ENCODE measurements at places on chromosomes 6 and 20.

DNA sequence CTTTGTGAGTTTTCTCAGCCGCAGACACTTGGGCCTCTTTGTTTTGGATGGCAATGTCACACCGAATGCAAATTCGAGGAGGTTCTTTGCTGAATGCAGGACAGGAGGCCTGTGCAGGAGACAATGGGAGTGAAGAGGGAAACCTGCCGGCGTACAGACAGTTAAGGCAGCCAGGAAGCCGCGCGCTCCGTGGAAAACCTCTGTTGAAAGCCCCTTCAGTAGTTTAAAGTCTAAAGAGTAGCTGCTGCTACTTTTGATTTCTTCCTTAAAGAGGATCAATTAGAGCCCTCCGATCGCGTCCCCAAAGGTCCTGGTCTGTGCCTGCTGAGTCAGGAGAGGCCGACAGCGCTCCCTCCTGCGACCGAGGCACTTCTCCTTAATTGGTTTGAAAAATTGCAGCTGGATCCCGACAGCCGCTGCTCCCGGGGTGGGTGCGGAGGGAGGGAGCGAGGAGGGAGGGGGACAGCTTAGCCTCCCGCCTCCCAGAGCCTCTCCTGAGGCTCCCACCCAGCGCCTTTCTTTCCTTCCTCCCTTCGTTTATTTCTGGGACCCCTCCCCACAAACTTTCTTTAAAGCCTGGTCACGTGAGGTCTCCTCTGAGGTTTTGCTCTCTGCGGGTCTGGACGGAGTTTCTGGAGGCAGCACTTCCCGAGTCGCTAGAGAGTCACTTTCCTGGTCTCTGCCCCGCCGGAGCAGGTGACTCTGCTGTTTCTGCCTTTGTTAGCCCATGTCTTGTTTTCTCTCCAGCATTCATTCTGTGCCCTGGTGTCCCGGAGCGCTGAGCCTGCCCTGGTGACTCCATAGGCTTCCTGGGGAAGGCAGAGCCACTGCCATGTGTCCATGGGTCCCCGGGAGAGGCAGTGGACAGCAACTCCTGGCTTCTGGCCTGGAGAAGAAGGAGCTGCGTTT, 22.3 kb upstream of the RPP40 start:
- no peak for DNase-seq

- no peak for DNase-seq
These were observed 448.6 kb upstream of the CDH4 start for GRCh38 chr20:60803335-60804055.

DNA sequence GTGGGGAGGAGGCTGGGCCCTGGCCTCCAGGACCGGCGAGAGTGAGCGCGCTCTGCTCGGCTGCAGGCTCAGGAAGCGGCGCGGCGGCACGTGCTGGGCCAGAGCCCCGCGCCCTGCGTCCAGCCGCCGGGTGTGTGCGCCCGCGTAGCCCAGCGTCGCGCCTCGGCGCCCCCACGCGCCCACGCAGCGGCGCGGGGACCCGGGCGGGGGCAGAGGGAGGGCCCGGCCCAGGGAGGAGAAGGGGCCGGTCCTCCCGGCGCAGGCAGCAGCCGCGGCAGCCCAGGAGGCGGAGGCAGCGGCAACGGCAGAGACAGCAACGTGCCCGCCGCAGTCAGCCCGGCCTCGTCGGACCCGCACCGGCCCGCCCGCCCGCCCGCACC, at the start of gene EYA2:
Gene EYA2, plus strand, starts transcription at position 265 of the 380 bp plus-strand sequence. CDS start 95,168 bp downstream, outside the sequence.
- DNase-seq = no peak

DNA sequence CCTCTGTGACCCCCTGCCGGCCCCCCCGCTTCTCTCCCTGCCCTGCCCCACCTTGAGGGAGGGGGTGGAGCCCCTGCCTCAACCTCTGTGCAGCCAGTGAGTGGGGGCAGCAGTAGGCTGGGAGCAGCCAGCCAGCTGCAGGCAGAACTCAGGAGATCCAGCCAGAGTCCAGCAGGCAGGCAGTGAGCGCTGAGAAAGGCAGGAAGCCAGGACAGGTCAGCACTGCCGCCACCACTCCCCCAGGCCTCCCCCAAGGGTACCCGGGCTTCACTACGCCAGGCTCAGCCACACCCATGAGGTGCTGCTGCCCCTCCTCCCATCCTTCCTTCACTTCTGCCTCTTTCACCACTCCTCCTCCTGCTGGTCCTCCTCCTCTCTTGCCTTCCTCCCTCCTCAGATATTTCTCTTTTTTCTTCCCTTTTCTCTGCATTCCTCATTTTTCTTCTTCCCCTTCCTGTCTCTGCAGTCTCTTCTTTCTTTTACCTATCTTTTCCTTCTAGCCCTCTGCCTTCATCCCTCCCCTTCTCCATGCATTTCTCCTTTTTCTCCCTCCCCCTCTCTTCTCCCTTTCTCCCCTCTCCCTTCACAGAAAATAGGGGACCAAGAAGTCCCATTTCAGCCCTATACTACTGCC, 11.5 kb downstream of the TMEM63B start:
- no peak for DNase-seq

- DNase-seq = peak; percentile 35
These were observed 18.3 kb downstream of the SLC16A10 start for GRCh38 chr6:111105578-111105977.

DNA sequence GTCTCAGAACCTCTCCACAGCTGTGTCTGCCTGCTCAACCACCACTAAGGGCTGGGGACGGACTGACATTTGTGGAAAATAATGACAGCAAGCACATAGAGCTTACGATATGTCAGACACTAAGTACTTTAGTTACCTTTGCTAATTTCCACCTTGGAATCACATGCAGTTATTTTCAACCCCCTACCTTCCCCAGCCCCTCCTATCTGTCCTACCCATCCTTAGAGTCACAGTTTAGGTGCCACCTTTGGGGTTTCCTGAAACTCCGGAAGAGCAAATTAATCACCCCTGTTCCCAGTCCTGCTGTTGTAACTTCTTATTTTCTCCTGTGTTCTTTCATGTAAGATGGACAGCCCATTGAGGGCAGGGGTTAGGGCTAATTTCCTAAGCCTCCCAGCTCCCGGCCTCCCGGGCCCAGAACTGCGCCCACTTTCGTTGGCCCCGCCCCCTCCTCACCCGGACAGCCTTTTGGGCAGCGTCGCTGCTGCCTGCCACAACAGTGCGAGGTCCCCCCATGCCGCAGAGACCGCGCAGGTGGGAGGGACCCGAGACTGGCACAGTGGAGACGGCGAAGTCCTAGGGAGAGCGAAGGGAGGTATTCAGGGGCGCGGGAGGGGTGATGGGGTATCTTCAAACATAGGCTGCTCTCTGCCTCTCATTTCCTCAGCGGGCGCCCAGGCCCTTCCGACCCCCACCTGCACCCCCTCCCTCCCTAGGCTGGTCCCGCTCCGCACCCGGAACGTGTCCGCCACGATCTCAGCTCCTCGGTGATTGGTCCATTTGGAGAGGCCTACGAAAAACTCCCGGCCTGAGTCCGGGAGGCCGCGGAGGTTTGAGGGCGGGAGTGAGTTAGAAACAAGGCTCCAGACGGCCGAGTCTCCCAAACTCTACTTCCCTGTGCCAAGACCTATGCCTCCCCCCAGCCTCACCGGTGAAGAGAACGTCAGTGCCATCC, 1.1 kb downstream of the DDAH2 start:
- DNase-seq = no peak

DNA sequence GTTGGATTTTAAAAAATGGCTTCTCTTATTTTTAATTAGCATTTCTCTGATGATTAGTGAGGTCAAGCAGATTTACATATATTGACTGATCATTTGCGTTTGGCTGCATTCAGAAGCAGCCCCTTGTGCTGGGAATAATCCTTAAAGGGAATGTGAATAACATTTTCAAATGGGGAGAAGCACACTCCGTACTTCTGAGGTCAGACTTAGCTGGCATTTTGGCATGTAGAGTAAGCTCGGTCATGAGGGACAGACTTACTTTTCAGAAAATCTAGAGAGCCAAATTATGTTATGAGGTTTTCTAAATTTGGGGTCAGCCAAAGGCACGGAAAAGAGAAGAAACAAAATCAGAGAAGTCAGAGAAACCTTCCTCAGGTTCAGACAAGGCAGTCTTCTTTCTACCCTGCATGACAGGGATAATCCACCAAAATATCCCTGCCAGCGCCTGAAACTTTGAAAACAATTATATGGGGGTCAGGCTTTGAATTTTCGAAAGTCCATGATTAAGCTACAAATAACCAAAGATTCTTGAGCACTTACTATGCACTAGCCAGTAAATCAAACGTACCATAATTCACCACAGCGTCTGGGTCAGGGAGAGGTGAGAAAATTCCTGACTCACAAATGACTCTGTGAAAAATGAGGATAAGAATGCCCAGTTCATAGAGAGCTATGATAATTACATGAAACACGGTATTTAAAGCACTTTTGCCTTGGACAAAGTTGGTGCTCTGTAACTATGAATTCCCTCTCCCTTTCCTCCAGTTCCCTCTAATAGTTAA, 44.9 kb downstream of the ADAT2 start:
- no peak for DNase-seq

- DNase-seq = peak; percentile 30
These were observed 199.8 kb downstream of the PLCB1 start for GRCh38 chr20:8331740-8332412.

- no peak for DNase-seq
These were observed 19.0 kb upstream of the MLN start for GRCh38 chr6:33822575-33823395.

DNA sequence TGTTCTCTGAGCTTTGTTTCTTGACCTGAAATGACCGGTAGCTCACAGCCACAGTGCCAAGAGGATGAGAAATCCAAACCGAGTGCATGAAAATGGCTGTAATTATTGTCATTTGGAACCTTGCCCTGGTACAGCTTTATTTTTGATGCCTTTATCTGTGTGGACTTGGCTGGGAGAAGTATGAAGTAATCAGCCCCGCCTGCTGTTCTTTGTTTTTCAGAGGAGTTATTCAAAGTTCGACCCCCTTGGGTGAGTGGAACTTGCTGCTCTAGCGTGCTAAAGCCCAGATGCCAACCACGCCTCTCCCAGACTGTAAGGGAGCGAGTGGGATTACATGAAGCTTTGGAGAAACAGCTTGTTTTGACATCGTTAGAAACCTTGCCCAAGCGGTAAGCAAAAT, 48.3 kb downstream of the ECT2L start:
- DNase-seq = no peak

GRCh38 chr6:31729515-31729978, 448 bp upstream of the DDAH2 start:
- no peak for DNase-seq

DNA sequence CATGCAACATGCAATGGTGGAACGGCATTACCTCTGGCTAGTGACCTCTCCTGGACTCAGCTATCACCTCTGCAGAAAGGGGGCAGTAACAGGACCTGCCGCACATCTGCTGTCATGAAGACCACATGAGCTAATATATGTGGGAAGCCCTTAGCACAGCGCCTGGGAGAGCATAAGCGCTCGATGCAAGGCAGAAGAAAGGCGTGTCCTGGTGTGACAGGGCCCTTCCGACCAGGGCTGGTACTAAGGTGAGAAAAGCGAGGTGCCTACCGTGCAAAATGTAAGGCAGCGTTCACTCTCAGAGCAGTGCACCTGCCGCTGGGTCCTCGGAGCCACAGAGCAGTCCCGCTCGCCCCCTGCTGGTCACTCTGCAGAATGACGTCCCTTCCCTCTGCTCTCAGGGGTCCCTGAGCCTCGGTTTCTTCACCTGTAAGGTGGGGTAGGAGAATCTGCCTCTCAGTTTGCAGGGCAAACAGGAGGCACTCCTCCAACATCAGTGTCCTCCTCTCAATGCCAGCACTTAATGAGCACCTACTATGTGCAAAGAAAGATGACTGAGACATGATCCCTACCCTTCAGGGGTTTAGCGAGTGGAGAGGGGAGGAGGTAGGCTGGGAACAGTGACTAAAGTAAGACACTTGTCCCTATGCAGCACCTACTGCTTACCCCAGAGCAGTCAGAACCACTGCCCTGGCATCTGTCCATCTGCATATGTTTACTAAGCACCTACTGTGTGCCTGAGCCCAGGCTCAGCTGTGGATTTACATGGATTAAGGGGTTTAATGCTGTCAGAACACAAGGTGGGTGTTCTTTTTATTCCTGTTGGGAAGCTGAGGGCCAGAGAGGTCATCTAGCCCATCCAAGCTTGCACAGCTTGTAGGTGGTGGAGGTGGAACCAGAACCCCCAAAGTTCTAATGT, 41.1 kb upstream of the PTGIS start:
- DNase-seq = no peak

GRCh38 chr6:140779341-140779740, 1353.4 kb upstream of the GJE1 start:
- no peak for DNase-seq

- no peak for DNase-seq
These were observed 24.0 kb downstream of the IL20RA start for GRCh38 chr6:137020776-137021175.

GRCh38 chr20:14570811-14571210, 233.4 kb upstream of the FLRT3 start:
- DNase-seq = no peak

GRCh38 chr20:41335591-41335990, 5.0 kb upstream of the LPIN3 start:
- no peak for DNase-seq

DNA sequence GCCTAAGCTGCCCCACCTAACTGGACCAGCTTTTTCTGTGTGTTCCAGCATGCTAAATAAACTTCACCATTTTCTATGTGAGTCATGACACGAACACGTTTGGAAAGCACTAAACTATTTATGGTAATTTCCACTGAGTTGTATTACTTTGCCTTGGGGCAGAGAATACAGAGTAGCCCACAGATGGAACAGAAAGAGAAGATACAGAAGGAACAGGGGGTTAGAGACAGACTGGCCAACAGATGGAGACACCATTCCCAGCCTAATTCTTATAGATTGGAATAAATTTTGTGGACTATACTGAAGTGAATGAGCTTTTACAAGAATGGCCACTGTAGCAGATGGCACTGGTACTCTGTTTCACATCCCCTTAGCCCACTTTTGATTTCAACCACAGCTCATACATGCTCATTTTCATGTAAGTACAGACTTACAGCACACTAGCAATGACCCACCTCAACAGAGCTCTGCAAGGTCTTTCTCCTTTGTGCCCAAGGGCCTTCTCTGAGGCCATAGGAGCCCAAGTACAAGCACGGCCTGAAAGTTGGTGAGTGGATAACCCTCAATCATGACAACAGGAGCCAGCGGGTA, 13.1 kb upstream of the NT5DC1 start:
- peak; percentile 57 for DNase-seq

- no peak for DNase-seq
These were observed 16.9 kb downstream of the KIF16B start for GRCh38 chr20:16556301-16556700.

DNA sequence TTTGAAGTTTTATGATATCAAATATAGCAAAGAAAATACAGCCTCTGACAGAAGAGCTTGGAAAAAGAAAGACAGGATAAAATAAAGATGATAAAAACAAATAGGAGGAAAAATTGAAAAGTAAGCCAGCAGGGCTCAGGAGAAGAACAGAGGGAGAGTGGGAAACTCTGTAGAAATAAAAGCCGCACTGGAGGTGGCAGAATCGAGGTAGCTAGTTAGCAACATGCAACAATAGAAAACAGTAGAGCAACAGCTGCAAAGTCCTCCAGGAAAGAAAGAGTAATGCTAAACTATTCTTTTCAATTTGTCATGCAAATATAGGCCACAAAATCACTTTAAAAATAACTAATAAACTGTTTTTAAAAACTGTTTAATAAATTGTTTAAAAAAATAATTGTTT, 28.8 kb downstream of the HBS1L start:
- DNase-seq = no peak

Measured in HFF-Myc (cell line).